ENCODE measurements at places on chromosomes 4 and X. TPM values are rescaled to one million over a fixed set of nuclear protein-coding genes. Genes with fewer than 3 reads are reported as not detected.

DNA sequence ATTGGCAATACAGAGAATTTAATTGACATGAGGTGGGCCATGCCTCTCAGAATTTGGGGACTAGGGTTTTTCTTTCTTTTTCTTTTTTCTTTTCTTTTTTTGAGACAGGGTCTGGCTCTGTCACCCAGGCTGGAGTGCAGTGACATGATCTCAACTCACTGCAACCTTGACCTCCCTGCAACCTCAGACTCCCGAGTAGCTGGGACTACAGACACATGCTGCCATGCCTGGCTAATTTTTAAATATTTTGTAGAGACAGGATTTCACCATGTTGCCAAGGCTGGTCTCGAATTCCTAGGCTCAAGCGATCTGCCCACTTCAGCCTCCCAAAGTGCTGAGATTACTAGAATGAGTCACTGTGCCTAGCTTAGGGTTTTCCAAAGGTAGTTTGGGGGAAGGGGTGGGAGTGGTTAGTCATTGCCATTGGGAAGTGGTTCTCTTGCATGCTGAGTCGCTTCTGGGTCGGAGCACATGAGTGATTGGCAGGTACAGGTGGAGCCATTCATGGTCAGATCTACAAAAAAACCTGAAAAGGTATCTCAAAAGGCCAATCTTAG is 54.5 kb downstream of the MID2 start:
- H3K27ac ChIP-seq, result no peak overlapping the region
- H3K4me3 ChIP-seq, result no peak overlapping the region
- no peaks in the 10 kb centered on the region for H3K27me3 ChIP-seq
- no peaks in the 10 kb centered on the region for H3K36me3 ChIP-seq
- no peaks in the 10 kb centered on the region for H3K4me1 ChIP-seq

- DNase-seq, result no peak
- no peaks in the 10 kb centered on the region for H3K27me3 ChIP-seq
- no peak overlapping the region for H3K27ac ChIP-seq
- H3K36me3 ChIP-seq, result no peaks in the 10 kb centered on the region
Observed at GRCh38 chr4:1496116-1496642, 89.9 kb upstream of the NKX1-1 start.

GRCh38 chrX:9356846-9357245 is 108.0 kb upstream of the TBL1X start:
- no peaks in the 10 kb centered on the region for H3K27me3 ChIP-seq
- no peak overlapping the region for H3K27ac ChIP-seq
- H3K4me3 ChIP-seq, result no peak overlapping the region
- no peak for DNase-seq

DNA sequence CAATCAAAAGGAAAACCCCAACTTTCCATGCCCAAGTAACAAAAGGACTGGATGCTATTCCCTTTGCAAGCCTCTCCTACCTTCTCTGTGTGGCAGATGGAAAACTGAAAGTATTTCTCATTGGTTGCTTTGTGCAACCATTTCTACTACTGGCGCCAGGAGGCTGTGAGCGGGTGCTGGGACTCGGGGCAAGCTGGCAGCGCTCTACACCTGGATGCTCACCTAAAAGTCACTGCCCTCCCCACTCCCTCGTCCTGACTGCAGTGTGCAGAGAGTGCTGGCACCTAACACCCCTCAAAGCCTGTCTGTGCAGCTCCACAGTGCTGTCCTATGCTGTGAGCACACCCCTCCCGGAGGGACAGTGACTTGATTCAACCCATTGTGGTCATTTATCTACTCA is 54.2 kb upstream of the STS start:
- no peaks in the 10 kb centered on the region for H3K36me3 ChIP-seq
- no peaks in the 10 kb centered on the region for H3K27me3 ChIP-seq
- DNase-seq, result no peak
- no peak overlapping the region for H3K4me3 ChIP-seq

- no peak for DNase-seq
- H3K27ac ChIP-seq, result no peak overlapping the region
- no peaks in the 10 kb centered on the region for H3K4me1 ChIP-seq
- H3K27me3 ChIP-seq, result no peaks in the 10 kb centered on the region
- H3K4me3 ChIP-seq, result no peak overlapping the region
Observed at GRCh38 chr4:80840396-80840795, 190.1 kb upstream of the BMP3 start.

GRCh38 chr4:38145741-38146140 is 185.5 kb downstream of the PTTG2 start:
- no peaks in the 10 kb centered on the region for H3K4me1 ChIP-seq
- DNase-seq, result no peak
- H3K36me3 ChIP-seq, result no peaks in the 10 kb centered on the region

MAB21L2 gene
- polyA plus RNA-seq, result not detected

CNGA1 gene
- polyA plus RNA-seq, result 0.28 TPM

ARMCX4 gene
- polyA plus RNA-seq, result 4.5 TPM

CT47C1 gene
- 3.8 TPM for polyA plus RNA-seq

TMEM144 gene
- 45.4 TPM for polyA plus RNA-seq

TEX28 gene
- 9.0 TPM for polyA plus RNA-seq

DNAAF6 gene
- polyA plus RNA-seq, result 16.1 TPM

Data from testis (tissue), 5 donors.